ENCODE measurements at places on chromosomes 6 and 20.

DNA sequence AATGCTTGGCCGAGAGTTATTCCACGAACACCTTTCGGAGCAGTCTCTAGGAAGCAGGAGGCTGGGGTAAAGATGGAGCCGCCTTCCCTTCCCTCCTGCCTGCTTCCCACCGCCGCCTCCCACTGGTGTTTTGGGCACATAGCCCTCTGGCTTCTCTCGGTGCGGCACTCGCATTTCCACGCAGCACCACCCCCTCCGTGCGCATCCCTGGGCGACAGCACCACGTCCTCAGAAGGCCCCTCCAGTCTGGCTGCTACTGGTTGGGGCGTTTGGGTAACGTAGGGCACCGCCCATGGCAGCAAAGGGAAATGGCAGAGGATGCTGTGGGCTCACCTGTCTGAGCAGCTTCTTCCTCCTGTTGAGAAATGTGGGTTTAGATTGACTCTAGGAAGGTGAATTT is 2.4 kb downstream of the COL20A1 start:
- no peak for DNase-seq

DNA sequence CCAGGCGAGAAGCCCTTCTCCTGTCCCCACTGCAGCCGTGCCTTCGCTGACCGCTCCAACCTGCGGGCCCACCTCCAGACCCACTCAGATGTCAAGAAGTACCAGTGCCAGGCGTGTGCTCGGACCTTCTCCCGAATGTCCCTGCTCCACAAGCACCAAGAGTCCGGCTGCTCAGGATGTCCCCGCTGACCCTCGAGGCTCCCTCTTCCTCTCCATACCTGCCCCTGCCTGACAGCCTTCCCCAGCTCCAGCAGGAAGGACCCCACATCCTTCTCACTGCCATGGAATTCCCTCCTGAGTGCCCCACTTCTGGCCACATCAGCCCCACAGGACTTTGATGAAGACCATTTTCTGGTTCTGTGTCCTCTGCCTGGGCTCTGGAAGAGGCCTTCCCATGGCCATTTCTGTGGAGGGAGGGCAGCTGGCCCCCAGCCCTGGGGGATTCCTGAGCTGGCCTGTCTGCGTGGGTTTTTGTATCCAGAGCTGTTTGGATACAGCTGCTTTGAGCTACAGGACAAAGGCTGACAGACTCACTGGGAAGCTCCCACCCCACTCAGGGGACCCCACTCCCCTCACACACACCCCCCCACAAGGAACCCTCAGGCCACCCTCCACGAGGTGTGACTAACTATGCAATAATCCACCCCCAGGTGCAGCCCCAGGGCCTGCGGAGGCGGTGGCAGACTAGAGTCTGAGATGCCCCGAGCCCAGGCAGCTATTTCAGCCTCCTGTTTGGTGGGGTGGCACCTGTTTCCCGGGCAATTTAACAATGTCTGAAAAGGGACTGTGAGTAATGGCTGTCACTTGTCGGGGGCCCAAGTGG is 5.3 kb downstream of the SNAI1 start:
- DNase-seq: no peak

DNA sequence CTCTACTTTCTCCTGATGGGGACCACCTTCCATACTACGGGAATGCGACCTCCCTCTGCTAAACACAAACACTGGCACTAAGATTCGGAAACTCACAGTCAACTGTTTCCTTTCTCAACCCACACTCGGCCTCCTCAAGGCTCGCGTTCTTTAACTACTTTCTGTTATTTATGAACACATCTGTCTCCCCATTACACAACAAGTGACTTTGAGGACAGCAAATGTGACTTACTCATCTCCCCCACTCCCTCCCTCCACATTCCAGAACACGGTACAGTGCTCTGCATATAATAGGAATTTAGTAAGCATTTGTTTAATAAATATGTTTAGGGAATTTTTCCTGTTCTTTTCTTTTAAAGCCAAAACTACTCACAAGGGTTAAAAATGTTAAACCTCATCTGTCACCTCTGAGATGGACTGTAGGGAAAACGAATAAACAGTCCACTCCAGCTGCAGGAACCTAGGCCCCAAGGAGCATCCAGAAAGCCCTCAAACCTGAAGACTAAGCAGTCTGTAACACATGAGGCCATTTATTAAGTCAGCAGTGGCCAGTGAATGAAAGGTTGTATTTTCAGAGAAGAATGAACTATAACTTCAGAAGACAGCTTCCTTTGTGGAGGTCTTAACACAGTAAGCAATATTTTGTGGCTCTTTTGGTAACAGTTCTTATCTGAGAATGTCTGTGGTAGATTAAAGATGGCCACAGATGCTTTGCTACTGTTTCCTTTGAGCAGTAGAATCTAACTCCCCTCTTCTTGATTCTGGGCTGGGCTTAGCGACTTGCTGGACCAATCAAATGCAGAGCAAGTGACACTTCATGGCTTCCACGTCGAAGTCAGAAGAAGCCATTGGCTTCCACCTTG is 209.6 kb upstream of the DTNBP1 start:
- DNase-seq: no peak

DNA sequence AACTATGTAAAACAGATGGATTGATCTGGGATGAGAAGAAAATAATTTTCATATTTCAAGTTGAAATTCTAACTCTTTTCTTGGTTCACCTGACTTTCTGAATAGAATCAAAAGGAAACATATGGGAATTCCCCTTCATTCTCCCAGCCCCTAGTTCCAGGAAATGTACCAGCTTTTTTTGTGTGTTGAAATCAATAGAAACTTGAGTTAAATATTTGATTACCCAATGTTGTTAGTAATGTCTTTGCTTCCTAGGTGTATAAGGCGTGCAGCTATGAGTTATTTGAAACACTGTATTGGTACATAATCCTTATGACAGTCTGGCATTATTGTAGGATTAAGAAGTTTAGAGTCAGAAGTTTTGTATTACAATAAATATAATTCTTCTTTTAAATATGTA is 21.5 kb downstream of the VNN2 start:
- DNase-seq: no peak

DNA sequence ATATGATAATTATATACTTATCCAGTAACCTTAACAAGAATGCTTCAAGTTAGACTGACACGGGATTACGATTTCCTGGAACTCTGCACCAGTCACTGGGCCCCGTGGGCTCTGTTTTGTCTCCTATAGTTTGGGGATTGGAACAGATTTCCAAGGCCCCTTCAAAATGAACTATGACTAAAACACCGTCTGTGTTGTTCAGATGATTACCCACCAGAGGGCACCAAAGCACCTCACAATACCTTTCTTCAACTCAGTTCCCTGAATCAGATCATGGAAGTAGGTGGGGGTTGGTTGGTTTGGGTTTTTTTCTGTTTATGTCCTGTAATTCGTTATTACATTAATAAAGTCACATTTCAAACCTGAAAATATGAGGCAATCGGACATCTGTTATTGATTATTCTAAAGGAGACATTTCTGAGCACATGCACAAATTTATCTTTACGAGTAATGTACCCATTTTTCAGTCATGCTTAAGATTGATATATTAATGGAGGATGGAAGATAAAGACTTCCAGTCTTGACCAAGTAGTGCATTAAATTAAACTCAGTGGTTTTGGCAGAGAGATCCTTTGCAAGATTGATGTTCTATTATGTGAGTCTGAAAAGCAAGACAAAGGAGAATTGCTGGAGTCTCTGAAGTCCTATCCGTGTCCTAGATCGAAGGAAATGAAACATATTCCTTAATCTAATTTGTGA is 112.0 kb upstream of the COL21A1 start:
- DNase-seq: peak; percentile 49

DNA sequence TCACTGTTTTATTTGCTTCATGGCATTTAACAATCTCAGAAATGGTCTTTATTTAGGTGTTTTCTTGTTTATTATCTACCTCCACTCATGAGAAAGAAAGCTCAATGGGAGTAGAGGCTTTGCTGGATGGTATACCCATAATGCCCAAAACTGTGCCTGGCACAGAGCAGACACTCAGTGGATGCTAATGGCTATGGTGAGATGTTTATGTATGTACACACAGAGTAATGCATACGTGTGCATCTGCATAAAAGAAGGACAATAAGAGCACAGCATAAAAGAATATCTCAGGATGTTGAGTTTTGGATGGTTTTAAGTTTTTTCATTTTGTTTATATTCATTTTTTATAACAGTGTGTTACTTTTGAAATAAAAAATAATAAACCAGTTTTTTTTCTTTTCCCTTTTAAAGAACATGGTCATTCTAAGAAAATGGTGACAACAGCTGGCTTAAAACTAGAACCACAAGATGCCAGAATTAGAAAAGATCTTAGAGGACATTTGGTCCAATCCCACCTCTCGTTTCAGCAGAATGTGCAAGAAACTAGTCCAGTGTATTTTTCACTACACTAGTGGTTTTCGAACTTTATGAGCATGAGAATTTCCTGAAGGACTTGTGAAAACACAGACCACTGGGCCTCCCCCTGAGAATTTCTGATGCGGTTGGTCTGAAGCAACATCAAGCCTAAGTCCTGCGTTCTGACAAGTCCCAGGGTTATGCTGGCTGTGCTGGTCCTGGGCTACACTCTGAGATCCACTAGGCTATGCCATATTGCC is 131.9 kb downstream of the FYN start:
- no peak for DNase-seq

- DNase-seq: no peak
Measured at GRCh38 chr6:68069921-68070710, 565.0 kb upstream of the ADGRB3 start.

DNA sequence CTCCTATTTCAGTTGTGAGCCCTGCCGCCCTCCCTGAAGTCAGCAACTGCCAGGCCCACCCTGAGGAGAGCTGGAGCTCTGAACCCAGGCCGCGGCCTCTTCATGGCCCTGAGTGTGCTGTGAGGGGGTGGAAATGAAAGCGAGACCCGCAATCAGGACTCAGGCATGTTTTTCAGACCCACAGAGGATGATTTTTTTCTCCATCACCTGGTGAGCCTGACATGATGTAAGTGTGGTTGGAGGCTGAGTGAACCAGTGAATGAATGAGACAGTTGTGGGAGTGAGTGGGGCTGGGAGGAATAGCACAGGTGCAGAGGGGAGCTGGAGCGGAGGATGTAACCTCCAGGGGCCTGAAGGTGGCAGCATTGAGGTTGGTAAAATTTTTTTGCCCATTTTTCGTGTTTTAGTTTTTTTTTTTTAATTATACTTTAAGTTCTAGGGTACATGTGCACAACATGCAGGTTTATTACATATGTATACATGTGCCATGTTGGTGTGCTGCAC is 18.3 kb downstream of the RAET1L start:
- DNase-seq: peak; percentile 57

DNA sequence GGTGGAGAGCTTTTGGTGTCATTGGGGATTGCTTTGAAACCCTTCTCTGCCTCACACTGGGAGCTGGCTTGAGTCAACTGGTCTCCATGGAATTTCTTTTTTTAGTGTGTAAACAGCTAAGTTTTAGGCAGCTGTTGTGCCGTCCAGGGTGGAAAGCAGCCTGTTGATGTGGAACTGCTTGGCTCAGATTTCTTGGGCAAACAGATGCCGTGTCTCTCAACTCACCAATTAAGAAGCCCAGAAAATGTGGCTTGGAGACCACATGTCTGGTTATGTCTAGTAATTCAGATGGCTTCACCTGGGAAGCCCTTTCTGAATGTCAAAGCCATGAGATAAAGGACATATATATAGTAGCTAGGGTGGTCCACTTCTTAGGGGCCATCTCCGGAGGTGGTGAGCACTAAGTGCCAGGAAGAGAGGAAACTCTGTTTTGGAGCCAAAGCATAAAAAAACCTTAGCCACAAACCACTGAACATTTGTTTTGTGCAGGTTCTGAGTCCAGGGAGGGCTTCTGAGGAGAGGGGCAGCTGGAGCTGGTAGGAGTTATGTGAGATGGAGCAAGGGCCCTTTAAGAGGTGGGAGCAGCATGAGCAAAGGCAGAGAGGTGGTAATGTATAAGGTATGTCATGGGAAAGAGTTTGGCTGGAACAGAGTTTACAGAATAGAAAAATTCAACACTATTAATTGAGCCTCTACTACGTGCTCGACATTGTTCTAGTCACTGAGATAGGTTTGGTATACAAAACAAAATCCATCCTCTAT is 31.2 kb downstream of the SRSF3 start:
- DNase-seq: no peak

GRCh38 chr20:37414224-37415035 is 68.5 kb downstream of the SRC start:
- DNase-seq: no peak

- DNase-seq: no peak
Measured at GRCh38 chr6:72911463-72912155, 289.7 kb downstream of the KCNQ5 start.

GRCh38 chr6:392441-393390 is 1.2 kb downstream of the IRF4 start:
- DNase-seq: peak; percentile 52

- DNase-seq: no peak
Measured at GRCh38 chr20:5136096-5136495, 9.3 kb downstream of the CDS2 start.

DNA sequence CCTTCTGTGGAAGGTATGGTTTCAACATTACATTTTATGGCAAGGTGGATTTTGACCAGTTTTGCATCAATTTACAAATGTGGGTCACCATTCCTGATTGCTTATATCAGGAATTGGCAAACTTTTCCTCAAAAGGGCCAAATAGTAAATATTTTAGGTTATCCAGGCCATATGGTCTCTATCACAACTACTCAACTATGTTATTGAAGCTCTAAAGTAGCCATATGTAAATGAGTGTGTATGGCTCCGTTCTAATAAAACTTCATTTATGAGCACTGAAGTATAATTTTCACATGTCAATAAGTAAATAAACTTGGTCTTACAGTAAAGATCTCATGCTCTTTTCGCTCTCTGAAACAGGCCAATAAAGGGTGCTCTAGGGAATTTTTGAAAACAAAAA is 362.7 kb upstream of the SASH1 start:
- DNase-seq: no peak

DNA sequence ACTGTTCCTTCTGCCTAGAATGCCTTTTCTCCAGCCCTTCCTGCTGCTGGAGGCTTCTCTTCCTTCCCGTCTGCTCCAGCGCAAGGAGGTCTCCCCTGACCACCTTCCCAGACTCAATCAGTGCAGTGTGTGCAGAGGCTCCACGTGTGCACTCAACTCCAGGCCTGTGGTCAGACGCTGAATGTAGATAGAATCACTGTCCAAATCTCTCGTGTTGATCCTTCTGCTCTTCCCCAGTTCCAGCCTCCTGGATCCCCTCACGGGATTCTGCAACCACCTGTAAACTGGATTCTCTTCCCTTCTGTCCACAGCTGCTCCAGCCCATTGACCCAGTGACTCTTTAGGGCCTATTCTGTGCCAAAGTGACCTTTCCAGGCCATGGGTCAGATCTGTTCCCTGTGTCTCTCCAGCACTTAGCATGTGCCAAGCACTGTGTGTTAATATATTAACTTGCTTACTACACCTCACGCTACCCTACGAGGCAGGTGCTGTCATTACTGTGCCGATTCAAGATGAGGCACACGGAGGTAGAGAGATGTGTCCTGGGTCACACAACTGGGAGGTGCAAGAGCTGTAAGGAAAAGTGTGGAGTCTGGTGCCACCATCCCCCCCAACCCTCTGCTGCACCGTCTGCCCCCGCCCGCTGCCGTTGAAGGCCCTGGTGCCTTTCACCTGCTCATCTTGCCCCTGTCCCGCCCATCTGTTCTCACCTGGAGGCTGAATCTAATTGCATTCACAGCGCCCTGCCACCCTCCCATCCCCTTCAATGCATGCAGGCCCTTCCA is 112.2 kb downstream of the SULF2 start:
- no peak for DNase-seq
